ENCODE measurements at places on chromosomes 7 and 10.

DNA sequence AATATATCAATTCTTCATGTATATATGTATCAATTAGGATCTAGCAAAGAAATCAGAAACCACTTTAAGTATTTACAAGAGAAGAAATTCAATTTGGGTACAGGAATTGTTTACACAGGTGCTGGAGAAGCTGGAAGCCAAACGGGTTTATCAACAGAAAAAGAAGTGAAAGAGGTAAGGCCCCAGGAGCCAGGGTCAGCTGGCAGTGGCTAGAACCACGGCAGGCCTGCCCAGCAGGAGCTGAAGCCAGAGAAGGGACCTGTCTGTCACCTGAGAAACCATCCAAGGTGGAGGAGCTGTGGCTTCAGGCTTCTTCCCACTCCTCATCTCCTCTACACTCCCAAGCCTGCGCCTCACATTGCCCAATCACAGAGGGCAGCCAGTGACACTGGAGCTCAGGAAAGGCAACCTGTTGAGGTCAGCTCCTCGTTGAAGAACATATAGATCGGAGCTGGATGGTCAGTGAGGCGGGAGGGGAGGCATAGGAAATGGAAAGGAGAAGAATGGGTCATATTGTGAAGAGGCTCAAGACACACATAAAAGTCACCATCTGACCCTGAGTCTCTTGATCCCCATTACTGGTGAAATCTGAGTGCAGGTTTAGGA is 182.6 kb downstream of the REEP3 start:
- no peak for DNase-seq

DNA sequence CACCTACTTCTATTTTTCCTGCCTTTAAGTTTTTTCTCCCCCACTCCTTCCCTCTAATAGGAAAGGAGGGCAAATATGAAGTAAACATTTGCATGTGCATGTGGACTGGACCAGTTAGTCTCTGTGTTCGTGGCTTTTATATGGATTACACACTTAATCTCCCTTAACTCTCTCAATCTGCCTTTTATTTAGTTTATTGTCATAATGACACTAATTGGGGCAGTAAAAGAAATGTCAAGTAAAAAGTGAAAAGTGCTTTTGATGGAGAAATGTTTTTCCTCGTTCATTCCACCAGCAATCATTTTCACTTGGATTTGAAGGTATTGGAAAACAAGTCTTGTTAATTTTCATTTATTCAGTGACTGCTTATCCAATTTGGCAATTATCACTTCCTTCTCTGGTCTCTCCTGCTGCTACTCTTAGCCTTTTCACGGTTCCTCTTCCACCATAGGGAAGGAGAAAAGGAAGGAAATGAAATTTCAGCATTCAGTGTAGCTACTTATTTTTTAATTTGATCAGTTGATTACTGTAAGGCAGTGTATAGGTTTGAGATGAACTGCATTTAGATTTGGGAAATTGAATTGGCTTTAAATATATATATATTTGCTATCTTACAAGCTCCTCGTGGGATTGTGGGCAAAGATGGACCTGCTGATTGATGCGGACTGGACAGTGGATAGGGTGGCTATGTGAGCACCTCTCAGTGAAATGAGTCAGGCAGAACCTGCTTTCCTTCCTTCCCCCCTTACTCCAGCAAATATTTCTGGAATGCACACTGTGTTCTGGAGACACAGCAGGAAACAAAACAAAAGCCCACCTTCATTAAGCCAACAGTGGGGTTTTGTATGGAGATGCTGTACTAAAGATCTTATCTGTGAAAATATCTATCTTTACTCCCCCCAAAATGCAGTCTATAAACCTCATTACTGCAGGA is 77.5 kb downstream of the LRRC4 start:
- no peak for DNase-seq

GRCh38 chr7:101975046-101975445 is 157.6 kb downstream of the CUX1 start:
- no peak for DNase-seq

DNA sequence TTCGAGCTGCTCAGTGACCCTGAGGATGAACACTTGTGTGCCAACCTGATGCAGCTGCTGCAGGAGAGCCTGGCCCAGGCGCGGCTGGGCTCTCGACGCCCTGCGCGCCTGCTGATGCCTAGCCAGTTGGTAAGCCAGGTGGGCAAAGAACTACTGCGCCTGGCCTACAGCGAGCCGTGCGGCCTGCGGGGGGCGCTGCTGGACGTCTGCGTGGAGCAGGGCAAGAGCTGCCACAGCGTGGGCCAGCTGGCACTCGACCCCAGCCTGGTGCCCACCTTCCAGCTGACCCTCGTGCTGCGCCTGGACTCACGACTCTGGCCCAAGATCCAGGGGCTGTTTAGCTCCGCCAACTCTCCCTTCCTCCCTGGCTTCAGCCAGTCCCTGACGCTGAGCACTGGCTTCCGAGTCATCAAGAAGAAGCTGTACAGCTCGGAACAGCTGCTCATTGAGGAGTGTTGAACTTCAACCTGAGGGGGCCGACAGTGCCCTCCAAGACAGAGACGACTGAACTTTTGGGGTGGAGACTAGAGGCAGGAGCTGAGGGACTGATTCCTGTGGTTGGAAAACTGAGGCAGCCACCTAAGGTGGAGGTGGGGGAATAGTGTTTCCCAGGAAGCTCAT is 1.1 kb downstream of the DDIT4 start:
- DNase-seq = peak; percentile 89

- no peak for DNase-seq
Measured at GRCh38 chr10:70324339-70324861, 40.6 kb upstream of the NPFFR1 start.

DNA sequence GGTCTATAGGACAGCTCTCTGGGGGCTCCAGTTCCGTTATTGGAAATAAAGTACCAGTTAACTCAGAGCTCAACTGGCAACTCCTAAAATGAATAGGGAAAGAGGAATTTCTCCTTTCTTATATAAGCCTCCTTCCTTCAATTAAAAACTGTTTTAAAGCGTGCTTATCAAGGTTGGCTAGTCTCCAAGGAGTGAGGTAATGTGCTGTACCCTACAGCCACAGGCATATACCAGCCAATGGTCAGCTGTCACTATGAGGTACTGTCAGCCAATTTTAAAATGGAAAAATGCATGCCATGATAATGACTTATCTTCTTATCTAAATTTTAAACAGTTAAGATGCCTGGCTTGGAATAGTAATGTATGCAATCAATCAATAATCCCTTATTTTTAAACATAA is 76.2 kb downstream of the PLCE1 start:
- peak; percentile 67 for DNase-seq

DNA sequence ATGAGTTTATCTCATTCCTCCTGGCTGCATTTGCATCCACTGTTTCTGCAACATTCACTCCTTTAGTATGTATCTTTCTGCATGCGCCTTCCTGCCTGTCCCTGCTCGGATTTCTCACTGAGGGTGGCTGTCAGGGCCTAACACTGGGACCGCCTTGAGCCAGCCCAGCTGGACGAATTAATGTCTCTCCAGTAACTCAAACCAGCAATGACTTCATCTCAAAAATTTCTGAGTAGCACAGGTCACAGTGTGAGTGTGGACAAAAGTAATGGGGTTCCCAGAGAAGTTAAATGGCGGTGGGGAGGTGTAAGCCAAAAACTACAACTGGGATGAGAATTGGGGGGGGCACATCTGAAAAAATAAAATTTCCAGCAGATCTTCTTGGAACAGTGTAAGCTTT is 444.0 kb upstream of the MGMT start:
- no peak for DNase-seq

DNA sequence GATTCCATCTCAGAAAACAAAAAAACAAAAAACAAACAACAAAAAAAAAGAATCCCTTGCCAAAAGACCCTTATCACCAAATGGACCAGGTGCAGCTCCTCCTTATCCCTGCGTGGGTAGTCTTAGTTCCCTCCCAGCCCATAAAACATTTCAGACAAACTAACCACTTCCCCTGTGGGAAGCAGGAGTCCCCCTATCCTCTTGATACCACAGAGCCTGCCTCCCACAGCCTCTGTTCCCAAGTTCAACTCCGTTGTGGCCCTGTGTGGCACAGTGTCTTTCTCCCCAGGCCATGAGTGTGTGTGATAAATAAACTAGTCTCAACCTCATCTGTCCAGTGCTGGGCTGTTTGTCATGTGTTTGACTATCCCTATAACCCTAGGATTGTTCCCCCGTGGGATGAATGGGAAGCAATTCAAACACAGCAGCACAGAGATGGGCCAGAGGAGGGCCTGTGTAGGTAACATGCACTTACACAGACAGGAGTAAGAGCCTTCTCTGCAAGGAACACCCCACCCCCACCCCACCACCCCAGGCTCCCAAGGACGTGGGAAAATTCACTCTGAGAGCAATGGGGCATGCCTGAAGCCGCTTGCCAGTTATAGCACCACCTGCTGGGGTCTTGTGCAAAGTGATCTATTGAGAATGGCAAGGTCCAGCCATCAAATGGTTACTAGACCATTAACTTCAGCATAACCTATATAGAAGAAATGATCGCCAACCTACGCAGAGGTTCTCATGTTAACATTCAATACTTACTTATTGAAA is 147.1 kb upstream of the GHITM start:
- DNase-seq = peak; percentile 31
